Astrocyte of the spinal cord (primary cell): ENCODE measurements at places on chromosomes 7 and 10.
A peak's percentile ranks its signal among the peaks of the same experiment; 100 is the strongest.

DNA sequence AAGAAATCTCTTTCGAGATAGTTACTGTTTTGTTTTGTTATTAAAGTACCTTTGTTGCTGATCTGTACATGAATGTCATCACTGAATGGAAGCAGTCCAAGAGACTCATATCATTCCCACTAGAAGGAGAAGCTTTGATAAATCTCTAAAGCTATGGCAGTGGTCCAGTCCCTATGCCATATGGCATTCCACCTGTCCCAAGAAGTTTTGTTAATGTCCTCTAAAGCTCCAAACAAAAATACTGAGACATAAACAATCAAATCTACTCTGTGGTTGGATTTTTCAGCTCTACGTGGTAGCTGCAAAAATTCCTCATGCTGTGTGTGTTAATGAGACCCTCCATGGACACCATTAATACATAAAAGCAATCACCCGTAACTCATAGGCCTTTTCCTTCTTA, 94.1 kb downstream of the LRRN3 start:
- no peak for DNase-seq

- no peak for DNase-seq
Observed at GRCh38 chr10:96651998-96652431, 65.2 kb upstream of the TM9SF3 start.

GRCh38 chr10:6748981-6749635, 169.0 kb upstream of the PRKCQ start:
- peak; percentile 67 for DNase-seq

DNA sequence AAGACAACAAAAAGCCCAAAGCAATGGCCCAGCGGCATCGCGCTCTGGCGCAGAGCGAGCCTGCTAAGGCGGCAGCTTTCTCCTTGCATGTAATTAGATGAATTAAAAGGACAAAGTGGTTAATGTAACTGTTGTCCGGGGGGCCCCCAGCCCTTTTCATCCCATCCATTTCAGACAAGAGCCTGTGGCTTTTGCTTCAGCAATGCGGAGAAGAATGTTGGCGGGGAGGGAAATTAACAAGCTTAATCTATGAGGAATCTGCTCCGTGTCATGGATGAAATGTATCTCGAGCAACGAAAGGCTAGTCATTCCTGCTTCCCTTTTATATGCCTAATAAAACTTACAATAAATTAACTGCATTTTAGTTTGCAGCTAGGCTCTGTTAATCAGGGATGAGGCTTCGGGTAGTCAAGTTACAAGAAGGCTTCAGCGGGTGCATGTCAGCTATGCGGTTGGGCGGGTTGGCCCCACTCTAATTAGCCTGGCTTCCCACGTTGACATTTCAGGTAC, 203.3 kb downstream of the BUB3 start:
- no peak for DNase-seq

DNA sequence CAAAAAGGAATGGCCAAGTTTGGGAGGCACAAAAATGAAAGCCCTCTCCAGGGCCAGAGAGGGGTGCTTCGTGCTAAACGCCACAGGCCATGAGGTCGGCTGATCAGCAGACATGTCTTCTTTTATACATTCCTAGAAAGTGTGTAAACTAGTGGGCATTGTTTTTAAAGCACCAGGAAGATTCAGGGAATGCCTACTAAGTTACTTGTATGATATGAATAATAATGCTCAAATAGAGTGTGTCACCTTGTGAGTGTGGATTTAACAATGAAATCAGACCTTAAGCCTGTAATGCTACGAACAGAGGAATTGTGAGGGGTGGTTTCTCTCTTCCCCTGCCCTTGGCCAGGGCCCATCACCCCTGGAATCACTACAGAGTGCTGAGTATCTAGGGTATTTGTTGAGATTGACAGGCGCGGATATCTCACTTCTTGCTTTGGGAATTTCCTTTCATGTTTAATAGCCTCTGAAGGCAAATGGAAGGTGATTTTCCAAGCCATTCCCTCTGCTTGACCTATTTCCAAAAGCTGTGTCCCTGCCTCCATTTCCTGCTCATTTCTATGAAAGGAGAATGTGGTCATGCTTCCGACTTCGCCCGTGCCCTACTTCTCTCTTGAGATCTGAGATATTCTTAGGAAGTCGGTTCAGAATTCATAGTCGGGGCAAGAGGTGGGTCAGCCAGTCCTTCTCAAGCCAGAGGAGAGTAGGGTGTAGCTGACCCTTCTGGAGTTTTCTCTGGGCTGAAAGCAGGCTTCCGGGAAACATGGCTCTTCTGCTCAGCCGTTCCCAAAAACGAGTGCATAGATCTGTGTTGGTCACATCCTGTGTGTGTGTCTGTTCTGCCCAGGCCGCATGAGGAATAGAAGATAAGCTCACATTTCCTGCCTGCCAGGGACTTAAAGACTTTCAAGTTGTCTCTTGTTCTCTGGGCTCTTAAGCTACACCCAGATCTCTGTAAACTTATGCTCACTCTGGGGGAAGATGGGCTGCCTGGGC, 167.8 kb upstream of the ITGB1 start:
- DNase-seq, result peak; percentile 33

DNA sequence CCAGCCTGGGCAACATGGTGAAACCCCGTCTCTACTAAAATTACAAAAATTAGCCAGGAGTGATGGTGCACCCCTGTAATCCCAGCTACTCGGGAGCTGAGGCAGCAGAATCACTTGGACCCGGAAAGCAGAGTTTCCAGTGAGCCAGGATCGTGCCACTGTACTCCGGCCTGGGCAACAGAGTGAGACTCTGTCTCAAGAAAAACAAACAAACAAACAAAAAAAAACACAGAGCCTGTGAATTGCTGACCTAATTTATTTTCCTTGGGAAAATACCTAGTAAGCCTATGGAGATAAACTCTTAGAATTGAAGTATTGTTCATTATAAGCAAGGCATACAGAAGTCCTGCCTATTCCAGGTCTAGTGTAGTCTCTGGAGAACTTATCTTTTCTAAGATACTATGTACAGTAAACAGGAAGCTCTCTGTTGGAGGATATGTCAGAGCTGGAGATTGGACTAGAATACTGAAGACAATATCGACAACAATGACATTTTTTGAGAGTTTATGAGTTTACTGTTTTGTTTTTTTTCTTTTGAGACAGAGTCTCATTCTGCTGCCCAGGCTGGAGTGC, 14.9 kb downstream of the GTF2I start:
- DNase-seq, result no peak

GRCh38 chr7:97005183-97006054, at the start of gene DLX6:
Gene DLX6 (plus strand): TSS chr7:97005553. CDS start chr7:97005978, 425 bp downstream.
- DNase-seq, result no peak

DNA sequence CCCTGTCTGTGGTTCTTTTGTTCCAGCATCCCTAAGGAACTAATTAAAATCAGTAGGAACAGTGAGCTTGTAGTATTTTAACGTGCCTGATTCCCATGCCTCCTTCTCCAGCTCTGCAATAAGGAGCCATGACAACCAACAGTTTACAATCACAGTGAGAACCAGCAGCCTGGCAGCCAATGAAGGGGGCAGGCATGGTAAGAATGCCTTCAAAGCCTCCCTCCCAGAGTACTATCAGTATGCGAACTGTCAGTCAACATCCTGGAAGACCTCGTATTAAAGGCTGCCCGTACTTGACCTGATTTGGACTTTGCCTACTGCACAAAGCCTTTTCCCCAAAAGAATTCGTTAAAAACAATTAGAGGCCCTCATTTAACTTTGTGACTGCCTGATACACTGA, 7.7 kb downstream of the ZPBP start:
- no peak for DNase-seq

DNA sequence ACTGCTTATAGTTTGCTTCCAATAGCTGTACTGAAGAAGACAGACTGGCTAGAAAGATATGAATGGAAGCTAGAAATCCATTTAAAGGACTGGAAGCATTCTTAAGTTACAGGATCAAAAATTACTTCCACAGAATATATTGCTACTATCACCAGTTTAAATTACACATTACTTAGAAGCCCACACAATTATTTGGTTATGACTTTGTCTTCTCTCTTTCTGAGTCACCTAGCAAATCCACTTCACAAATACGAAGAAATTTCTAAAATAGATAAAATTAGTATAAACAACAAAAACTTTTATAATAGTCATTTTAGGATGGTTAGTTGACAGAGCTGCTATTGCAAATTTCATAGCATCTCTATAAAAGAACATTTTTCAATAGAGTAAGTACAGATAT, 108.1 kb downstream of the SNX13 start:
- no peak for DNase-seq

DNA sequence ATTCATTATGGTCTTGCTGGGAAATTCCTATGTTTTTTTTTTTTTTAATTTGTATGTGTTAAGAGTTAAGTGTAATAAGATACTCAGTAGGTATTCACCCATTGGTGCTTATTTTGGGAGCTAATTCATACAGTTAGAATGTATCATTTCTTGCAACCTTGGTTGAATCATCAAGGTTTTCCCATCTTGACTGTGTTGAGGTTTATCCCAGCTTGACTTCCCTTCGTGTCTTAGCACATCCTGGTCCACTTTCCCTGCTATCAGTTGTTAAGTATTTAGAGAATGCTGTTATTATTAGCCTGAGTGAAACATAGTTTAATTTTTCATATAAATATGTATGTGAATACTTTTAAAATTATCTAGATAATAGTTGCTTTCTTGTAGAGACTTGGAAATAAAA, 20.8 kb downstream of the RALA start:
- peak; percentile 50 for DNase-seq

- DNase-seq, result no peak
Observed at GRCh38 chr10:127016331-127016730, 111.1 kb downstream of the DOCK1 start.

GRCh38 chr7:120053390-120053961, 219.5 kb upstream of the KCND2 start:
- DNase-seq, result peak; percentile 41

GRCh38 chr7:94289071-94289470, 105.6 kb upstream of the COL1A2 start:
- DNase-seq, result peak; percentile 90
